ENCODE measurements at places on chromosomes 5 and 9.

DNA sequence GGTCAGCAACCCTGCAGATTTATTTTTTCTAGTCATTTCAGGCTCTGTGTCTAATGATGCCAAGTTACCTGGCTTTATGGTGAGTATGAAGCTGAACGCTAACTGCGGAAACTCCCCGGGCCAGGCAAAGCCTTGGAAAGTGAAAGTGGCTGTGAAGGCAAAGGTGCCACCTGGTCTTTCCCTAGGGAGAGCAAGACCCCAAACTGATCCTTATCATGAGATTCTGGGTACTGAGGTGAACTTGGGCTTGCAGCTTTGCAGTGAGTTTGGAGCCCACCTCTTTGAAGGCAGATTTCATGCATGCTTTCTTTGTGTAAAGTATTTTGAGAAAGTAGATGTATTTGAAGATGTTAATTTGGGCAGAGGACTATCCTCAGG, 63.3 kb downstream of the CARTPT start:
- DNase-seq = no peak

GRCh38 chr9:115098226-115098965, 19.6 kb downstream of the TNC start:
- no peak for DNase-seq

- DNase-seq = peak; percentile 81
Observed at GRCh38 chr9:99259231-99259918, 37.3 kb downstream of the SEC61B start.

DNA sequence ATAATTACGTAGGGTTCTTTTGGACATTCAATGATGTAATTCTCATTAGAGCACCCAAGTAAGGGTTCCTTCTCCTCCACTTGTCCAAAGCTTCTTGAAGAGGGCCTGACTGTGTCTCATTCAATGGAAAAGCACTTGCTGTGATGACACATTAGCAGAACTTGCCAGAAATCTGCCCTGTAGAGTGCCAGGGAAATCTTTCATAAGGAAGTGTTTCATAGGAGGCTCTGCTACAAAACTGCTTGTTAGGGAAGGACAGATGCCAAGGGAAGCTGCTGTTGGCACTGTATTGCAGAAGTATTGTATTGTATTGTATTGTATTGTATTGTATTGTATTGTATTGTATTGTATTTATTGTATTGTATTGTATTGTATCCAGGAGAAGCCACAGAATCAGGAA, 45.5 kb upstream of the MPDZ start:
- DNase-seq = no peak

DNA sequence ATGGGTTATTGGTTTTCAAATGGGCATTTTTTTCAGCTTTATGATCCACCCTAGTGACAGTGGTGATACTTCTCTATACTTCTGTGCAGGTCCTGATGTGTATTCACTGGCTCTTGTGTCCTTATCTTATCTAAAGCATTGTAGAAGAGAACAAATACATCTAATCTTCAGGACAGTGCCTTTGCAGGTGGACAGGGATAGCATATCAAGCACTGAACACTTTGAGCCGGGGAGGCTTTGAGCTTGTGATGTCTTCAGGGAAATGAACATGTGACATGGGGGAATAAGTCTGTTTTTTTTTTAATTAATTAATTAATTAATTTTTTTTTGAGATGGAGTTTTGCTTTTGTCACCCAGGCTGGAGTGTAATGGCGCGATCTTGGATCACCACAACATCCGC, 115.5 kb upstream of the KLF4 start:
- DNase-seq = no peak

DNA sequence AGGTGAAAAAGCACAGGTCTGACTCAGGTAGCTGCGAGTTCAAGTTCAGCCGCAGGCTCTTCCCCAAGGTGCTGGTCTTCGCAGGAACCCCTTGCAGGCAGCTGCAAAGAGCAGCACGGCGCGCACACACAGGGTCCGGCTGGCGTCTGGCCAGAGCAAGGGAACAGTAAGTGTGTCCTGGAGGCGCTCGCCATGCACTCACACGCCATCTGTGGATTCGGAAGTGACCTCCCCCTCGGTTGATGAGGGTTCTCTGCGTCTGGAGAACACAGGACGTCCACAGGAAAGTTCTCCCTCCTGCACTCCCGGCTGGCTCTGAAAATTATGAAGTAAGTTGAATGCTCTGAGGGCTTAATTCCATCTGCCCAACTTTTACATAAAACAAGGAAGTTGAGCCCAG, 14.0 kb upstream of the EGFL7 start:
- no peak for DNase-seq

- DNase-seq = no peak
Observed at GRCh38 chr5:30001826-30002225, 1191.7 kb upstream of the CDH6 start.

DNA sequence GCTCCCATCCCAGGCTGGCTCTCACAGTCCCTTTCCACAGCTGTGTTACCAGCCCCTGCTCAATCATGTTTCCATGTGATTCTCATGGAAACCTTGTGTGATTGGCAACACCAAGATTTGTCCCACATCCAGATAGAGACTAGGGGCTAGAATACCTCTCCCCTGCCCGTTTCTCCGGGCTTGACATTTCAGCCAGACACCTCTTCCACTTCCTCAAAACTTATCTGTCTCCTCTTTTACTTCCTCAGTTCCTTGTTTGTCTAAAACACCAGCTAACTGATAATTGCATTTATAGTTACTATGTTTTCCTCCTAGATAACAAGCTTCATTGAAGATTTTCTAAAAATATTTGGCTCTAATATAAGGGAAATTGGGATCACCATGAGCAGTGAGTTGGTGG, 16.6 kb upstream of the KCNMB1 start:
- no peak for DNase-seq

GRCh38 chr5:179679014-179679674, 1.7 kb downstream of the CBY3 start:
- peak; percentile 77 for DNase-seq

DNA sequence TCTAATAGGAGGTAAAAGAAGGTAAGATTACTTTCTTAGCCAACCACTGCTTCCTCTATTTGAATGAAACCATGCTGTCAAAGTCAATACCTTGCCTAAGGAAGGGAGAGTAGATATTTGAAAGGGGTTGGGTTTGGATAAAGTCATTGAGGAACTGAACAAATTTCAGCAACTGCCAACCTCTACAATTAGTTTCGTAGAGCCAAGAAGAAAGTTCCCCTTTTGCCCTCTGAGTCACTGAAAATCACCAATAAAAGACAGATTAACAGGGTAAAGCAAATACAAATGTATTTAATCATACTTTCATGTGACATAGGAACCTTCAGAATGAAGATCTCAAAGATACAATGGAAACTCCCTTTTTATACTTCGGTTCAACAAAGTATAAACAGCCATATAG, 615.7 kb downstream of the GABRG2 start:
- no peak for DNase-seq

GRCh38 chr9:36937346-36937745, 96.7 kb downstream of the PAX5 start:
- peak; percentile 63 for DNase-seq

DNA sequence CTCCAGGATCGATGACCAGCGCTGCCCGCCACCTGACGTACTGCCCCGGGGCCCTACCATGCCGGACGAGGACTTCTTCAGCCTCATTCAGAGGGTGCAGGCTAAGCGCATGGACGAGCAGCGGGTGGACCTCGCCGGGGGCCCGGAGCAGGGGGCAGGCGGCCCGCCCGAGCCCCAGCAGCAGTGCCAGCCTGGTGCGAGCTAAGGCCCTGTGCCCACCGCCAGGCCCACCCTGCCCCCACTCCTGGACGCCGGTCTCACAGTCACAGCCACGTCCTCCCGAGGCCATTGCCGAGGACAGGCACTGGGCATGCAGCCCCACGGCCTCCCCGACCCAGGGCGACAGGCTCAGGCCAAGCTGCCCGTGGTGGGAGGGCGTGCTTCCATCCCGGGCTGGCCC, 5.5 kb downstream of the DNLZ start:
- no peak for DNase-seq

DNA sequence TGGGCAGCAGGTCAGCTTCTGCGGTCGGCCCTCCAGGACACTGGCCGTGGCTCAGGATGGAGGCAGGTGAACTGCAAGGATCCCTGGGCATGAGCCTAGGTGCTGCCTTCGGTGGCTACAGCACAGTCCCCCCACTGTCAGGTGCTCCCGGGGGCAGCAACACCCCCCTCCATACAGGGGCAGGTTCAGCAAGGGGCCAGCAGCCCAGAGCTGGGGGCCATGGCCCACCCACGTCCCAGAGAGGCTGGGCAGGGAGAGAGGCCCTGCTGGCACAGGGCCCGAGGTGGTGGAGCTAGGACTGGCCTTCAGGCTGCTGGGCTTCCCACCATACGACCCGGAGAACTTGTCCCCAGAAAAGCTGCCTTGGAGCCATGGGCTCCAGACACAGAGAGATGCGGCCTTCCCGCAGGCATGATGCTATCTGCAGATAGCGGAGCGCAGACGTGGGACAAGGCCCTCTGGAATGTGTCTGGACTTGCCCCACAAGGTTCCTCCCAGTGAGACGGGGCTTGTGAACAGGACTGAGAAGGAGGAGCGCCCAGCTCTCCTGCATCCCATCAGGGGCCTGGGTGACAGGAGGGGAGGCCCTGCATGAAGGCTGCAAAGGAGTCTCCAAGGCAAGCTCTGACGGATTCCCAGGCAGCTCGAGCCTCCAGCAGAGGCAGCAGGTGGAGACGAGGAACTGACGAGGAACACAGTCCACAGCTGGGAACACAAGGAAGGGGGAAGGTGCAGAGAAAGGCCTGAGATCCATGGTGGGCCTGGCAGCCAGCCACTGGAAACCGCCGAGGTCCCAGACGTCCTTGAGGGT, 111.1 kb downstream of the VAV2 start:
- no peak for DNase-seq

DNA sequence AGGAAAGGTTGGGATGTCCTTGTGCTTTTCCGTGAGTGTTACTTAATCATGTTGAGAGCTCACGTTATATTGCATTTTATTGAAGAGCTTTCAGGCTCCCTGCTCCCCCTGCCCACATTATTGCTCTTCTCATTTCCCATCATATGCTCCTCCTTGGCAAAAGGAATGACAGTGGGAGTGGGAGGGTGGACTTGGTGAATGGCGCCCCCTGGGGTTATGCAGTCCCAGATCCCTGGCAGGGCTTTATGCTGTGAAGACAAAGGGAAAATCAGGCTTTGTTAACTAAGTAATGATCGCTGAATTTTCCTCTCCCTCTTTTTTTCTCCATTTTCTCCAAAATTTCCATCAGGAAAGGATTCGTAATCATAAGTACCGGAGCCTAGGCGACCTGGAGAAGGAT, 166.6 kb downstream of the SMARCA2 start:
- no peak for DNase-seq

- no peak for DNase-seq
Observed at GRCh38 chr5:68748101-68748500, 345.7 kb upstream of the SLC30A5 start.

GRCh38 chr5:175668006-175668405, 10.1 kb downstream of the HRH2 start:
- DNase-seq = no peak

DNA sequence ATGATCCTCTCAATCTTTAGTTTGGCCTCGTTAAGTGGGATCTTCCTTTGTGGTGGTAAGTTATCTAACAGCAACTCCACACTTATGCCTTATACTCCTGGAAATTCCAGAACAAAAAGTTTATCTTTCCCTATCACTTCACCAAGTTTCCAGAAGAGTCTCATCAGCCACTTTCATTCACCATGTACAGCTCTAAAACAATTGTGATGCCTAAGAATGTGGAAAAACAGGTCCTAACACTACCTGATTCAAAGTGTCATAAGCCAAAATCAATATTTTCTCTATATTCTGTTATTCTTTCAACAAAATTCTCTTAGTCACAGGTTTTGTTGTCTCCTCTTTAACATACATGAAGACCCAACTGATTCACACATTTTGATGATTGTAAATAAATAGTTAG, 342.4 kb upstream of the TYRP1 start:
- DNase-seq = no peak

GRCh38 chr9:72486594-72486955, 34.8 kb upstream of the TMC1 start:
- DNase-seq = no peak

- DNase-seq = no peak
Observed at GRCh38 chr9:123174887-123175518, 93.4 kb downstream of the STRBP start.

- DNase-seq = no peak
Observed at GRCh38 chr9:117224695-117225094, 190.2 kb downstream of the ASTN2 start.

GRCh38 chr9:94586316-94586715, 7.3 kb downstream of the FBP2 start:
- no peak for DNase-seq

- no peak for DNase-seq
Observed at GRCh38 chr9:33014665-33015014, 10.4 kb upstream of the DNAJA1 start.

- DNase-seq = no peak
Observed at GRCh38 chr5:168174376-168174775, 117.1 kb upstream of the WWC1 start.

GRCh38 chr5:177096162-177097015, 9.7 kb downstream of the FGFR4 start:
- DNase-seq = no peak

- DNase-seq = no peak
Observed at GRCh38 chr5:121377461-121377860, 474.2 kb upstream of the FTMT start.

DNA sequence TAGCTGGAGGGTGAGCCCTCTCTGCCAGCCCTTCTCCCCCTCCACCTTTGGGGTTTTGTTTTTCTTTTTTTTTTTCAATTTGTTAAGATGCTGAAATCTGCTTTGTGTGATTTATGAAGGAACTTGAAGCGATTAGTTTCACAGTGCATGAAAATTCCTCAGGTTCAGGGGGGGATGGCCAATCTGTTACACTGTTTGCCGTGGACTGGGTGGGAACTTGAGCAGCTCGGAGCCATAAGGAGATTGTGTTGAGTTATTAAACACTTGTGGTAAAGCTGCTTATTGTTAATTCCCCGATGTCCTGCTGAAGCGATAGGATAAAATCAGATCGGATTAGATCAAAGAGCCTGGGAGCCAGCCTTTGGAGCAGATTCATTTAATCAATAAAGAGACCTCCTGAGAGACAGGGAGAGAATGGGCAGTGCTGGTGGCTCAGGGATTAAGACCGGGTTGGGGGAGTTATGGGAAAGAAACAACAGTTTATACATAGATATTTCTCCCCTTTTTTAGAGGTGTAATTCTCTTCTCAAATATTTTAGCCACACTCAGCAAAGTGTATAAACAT, 105.8 kb upstream of the SPATA31D4 start:
- no peak for DNase-seq

- no peak for DNase-seq
Observed at GRCh38 chr9:3526997-3527940, 1.5 kb upstream of the RFX3 start.

- no peak for DNase-seq
Observed at GRCh38 chr9:83336706-83337105, 201.5 kb downstream of the FRMD3 start.

DNA sequence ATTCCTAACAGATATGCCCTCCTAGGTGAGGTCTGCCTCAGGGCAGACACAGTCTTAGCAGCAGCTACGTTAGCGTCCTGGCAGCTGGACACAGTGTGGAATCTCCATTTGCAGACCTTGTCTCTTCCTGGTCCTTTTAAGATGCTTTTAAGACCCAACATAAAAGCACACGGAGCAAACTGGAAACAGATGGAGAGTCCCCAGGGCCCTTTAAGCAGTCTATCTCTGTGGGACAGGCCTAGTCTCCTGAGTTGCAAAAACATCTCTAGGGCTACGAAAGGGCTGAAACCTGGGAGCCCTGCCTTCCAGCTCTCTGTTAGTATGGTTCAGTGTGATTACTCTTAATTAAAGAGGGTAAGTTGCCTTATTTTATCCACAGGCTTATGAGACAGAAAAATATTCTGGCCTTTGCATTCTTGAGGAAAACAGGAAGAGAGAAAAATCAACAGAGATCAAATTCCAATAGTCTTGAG, 66.0 kb upstream of the GNA14 start:
- no peak for DNase-seq
